ENCODE measurements at places on chromosomes 5 and 9.

DNA sequence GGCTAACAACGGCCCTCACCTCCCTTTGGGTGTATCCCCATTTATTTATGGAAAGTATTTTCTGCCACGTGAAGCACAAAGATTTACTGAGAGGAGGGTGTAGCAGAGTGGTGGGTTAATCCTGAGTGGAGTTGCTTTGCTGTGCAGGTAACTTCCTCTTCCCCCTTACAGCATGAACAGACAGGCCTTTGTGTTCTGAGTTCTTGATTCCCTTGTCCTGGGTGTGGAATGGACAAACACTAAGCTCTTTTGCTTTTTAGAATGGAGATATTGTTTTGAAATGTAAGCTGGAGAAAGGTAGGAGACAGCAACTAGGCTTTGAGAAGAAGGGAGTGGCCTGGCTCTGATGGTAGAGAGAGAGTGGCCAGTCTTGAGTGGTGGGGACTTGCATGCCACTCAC lies 17.1 kb upstream of the GLRX start:
- no peak for DNase-seq

- DNase-seq, result no peak
Observed at GRCh38 chr5:134125039-134126015, 10.8 kb downstream of the TCF7 start.

DNA sequence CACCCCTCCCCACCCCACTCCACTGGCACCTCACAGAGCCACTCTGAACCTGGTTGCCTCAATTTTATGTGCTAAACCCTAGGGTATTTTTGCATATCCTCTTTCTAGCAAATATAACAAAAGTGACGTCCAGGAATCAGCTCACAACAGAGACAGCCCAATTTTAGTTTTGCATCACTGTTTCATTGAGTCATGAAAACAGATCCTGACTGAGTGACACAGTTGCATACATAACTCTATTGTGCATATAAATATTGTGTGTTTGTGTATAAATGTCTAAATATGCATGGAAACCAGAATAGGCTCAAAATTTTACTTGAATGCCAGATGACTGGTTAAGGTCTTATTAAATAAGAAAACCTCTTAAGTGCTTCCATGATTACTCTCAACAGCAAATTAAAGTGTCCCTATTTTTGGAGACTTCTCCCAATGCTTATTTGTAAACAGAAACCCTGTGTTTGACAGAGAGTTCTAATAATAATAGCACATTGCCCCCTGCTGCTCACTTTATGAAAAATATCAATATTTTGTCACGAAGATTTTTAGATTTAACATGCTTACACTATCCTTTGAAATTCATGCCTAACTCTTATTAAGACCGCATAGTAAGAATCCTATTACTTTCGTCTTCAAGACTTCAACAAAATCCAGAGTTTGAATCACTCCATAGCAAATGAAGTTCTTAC lies 75.5 kb upstream of the PRRC1 start:
- no peak for DNase-seq

DNA sequence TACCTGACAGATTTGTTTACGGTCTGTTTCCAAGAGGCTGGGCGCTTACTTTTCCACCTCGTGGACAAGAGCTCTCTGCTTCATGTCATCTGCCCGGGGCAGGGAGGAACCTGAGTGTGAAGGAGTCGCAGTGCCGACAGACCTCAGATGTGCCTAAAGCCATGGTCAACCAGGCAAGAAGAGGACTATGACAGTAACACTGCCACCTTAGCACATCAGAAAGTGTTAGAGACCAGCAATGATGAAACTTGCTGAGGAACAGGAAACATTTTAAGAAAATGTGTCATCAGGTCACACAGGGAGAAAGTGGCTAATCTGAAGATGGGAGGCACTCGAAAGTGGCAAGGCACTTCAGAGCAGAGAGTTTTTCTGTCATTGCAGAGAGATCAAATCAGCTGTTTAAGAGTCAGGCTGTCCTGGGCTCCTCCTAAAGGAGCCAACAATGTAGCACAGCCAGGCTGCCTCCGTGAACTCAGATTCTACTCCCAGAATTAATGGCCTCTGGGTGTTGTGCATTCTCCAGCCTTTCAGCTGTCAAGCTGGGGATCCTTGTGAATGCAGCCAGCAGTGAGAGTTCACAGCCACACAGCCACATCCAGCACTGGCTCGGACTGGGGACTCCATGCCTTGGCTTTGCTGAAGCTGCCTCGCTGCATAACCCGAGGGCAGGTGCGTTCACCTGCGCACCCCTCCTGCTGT lies 94.6 kb downstream of the RAPGEF1 start:
- DNase-seq, result no peak

DNA sequence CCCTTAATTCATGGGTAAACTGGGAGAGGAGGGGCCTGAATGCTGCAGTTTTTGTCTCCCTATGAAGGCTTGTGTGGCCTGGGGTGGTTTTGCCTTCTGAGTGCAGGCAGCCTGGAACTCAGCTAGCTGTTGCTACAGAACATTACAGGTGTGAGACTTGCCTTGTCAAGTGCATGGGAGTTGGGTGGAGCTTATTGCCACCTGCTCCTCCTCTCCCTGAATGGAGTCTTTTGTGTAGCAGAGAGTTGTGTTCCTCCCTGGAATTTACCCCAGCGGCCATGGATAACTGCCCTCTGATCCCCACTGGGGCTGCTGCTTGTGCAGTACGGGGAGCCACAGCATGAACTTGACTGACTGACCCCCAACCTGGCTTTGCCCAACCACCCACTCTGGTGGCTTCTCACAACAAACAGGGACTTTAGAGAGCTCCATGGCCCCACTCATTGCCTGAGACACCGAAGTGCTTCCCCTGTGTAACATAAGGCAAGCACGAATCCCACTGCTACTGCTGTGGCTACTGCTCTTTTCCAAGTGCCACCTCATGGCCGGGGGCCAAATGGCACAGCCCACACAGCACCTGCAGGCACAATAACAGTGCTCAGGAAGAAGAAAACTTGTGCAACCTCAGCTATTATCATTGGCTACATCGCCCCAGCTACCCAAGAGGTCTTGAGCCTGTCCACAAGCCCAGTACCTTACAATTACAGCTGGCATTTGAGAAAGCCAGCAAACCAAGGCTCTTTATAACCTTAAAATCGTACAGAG lies 942.9 kb downstream of the CDH18 start:
- DNase-seq, result no peak

GRCh38 chr5:69268899-69269298 lies 34.2 kb downstream of the CDK7 start:
- DNase-seq, result no peak
